ENCODE measurements at places on chromosomes 1 and 21.

GRCh38 chr1:77631751-77632150, 50.7 kb downstream of the ZZZ3 start:
- DNase-seq, result no peak

GRCh38 chr1:109499661-109500536, 6.0 kb downstream of the CYB561D1 start:
- DNase-seq, result no peak

GRCh38 chr1:41698916-41699860, 214.7 kb upstream of the EDN2 start:
- DNase-seq, result no peak

- no peak for DNase-seq
Observed at GRCh38 chr1:88787023-88787903, 103.2 kb downstream of the PKN2 start.

GRCh38 chr1:175067362-175068106, at the start of gene TNN:
TSS of gene TNN (plus strand) at chr1:175067833. CDS start at chr1:175077419, 9,586 bp downstream.
- DNase-seq, result no peak

- no peak for DNase-seq
Observed at GRCh38 chr1:163406772-163407171, 85.0 kb downstream of the NUF2 start.

- no peak for DNase-seq
Observed at GRCh38 chr1:55959136-55959548, 620.2 kb downstream of the PLPP3 start.

GRCh38 chr1:23403038-23403336, 21.6 kb downstream of the TCEA3 start:
- DNase-seq, result no peak

- DNase-seq, result peak; percentile 30
Observed at GRCh38 chr1:2801535-2802291, at the start of gene TTC34. TSS of gene TTC34 (minus strand) at chr1:2801693. CDS start at chr1:2800827, 866 bp downstream.

GRCh38 chr1:150568594-150568966, 10.8 kb downstream of the MCL1 start:
- no peak for DNase-seq

GRCh38 chr1:19940486-19941205, 17.2 kb upstream of the PLA2G2E start:
- DNase-seq, result no peak

DNA sequence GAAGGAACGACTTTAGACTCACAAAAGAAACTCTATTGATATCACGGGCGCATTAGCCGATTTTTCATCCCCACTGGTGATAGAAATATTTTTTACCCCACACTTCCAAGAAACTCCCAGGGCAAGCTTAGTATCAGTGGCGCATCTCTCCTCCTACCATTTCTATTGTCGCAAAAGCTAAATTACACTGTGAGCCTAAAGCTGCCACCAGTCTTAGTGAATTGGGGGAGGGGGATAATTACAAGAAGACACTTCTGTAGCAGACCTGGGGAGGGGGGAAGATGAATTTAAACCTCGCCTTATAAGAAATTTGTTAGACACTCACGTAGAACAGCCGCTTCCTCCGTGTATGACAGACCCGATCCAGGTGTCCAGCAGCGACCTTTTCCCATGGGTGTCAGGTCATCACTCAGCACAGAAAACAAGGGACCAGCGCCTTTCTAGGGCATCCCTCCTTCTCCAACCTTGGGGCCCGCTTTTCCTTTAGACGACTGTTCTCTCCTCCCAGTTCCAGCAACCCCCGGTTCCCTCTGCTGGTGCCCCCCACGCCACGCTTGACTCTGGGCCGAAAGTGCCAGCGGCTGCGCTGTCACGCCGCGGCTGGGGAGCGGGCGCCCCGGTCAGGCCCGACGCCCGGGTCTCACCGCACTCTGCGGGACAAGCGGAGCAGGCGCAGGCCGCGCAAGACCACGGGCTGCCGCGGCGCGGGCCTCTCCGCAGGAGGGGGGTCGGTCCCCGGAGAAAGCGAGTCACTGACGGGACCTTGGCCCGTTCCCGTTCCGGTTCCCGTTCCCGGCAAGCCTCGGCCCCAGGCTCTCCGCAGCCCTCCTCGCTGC, 821 bp downstream of the PHC2 start:
- no peak for DNase-seq

DNA sequence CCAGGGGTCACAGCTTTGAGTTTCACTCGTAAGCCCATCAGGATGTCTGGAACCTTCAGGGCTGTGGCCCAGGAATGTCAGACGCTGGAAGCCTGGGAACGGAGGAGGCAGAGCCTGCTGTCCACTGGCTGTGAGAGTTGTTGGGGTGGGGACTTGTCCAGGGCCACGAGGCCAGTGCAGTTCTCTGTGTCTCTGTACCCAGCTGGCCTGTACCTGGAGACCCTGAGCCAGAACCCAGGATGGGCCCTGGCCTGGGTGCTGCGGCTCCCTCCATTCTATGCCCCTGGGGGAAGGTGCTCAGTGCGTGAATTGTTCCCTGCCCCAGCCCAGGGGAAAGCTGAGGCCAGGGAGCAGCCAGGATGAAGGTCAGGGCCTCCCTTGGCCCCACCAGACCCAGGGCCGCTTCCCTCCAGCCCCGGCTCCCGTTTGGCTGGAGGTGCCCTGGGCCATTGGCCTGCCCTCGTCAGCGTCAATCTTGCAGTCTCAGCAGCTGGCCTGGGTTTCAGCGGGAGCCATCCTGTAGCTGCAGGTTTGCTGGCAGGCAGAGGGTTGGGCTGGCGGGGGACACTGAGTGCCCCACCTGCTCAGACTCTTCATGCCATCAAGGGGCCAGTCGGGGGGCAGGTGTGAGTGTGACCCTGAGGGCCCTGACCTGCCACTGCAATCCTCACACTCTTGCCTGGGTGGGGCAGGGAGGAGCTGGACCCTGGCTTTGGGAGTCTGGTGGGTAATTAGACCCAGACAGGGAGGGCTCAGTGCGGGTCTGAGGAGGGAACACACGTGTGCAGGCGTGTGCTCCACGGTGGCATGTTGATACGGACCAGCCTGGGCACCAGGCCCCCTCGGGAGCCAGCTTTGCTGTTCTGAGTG, 724 bp upstream of the CALML6 start:
- DNase-seq, result no peak

DNA sequence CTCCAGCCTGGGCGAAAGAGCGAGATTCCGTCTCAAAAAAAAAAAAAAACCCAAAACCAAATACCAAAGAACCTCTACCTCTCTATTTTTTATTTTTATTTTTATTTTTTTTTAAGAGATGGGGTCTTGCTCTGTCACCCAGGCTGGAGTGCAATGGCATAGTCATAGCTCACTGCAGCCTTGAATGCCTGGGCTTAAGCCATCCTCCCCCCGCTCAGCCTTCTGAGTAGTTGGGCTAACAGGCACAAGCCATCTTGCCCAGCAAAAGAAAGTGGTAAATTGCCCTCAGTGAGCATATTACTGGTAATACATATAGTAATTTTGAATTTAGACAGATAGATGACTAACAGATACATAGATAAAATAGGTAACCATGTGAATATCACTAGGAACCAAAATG, 77.4 kb downstream of the ASH1L start:
- DNase-seq, result no peak
